NCI-H1105 (cell line): ENCODE measurements at places on chromosomes 5 and 9.

- DNase-seq, result no peak
Measured at GRCh38 chr5:142295084-142295758, 29.6 kb downstream of the SPRY4 start.

DNA sequence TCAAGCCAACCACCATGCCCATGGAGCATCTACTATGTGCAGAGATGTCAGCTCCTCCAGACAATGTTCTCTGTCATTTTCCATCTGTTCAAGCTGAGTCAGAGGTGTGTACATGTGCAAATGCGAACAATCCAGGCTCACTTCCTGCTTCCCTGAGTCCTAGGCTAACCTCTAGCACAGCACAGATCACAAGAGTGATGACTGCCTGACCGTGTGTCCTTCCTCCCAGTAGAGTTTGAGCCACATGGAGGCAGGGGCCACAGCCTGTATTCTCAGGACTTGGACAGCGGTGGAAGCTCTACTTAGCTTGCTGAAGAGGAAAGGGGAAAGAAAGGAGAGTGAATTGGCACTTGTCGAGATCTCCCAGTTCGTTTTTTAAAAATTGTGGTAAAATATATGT lies 87.2 kb downstream of the KCNIP1 start:
- no peak for DNase-seq

DNA sequence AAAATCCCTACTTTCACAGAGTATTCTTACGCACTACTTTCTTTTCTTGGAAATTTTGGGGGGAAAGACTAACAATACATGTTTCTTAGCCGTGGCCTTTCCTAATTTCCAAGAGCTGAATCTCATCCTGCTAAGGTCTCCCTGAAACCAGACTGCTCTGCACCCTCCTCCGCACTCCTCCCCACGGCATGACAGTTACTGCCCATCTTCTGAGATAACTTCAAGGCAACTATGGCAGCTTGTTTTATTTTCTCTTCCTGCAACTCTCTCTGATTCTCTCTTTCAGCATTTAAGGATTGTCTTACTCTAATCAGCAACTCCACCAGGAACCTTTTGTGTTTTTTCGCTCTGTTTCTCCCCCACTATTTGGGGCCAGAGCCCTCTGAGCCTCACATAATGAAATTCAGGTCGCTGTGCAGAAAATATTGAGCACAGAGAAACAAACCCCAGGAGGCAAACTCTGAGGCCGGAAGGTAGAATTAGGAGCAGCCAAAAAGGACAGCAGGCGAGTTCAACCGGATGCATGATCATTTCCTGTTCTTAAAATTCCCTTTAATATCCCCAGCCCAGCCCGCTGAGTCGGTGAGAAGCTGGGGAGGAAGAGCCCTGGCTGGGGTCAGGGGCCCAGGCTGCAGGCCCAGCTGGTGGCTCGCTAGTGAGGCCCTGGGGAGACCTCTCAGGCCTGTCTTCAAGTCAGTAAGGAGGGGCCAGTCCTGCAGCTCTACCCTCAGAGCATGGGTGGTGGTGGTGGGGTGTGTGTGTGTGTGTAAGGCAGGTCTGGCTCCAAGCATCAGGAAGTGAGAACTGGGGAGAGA lies 213.6 kb upstream of the S1PR3 start:
- no peak for DNase-seq

DNA sequence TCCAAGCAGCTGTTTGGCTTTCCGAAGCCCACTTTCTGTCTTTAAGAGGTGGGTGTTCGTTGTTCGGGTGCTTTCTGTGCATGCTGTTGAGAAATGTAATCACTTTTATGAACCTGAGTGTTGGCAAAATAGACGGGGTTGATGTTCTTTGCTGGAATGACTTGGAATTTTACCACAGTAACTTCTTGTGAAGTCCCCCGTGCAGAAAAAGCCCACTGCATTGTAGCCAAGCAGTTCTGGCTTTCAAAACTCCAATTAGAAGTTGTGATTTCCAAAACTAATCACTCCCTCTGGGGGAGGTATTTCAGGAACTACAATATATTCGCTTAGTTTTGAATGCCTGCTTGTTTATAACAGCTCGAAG lies 111.1 kb downstream of the PAM start:
- no peak for DNase-seq

DNA sequence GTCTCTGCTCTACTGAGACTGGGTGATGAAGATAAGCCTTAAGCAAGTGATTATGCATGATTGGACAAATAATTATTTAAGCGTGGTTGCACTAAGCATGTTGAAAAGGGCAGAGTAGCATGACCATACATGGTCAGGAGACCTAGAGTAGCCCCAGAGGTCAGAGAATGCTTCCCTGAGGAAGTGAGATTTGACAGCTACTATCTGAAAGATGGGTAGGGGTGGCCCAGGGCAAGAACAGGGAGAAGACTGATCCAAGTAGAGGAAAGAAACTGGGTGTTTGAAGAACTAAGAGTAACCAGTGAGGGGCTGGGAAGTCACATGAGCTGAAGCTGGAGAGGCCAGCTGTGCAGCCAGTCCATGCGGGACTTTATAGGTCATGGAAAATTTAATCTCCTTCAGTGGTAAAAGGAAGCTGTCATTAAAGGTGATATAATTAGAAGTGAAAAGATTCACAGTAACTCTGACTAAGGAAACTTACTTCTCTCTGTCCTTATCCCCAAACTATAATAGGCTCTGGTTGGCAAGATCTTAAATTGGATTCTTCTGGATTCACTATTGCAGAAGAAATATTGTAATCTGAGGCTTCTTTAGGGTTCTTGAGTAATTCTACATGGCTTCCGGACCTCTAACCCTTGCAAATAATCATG lies 35.2 kb downstream of the YIPF5 start:
- DNase-seq, result no peak

- DNase-seq, result no peak
Measured at GRCh38 chr5:136159457-136159856, 26.8 kb downstream of the SMAD5 start.

DNA sequence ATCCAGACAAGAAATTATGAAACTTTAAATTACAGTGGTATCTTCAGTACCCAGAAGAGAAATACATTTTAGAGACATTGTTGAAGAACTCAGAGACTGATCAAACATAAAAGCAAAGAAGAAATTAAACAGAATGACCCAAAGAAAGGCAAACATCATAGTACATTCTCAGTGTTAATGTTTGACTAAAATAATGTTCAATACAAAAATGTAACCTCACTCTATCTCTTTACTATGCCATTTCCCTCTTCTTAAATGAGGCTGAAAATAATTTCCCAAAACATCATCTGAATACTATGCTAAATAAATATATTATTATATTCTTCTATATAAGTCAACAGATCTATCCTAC lies 22.8 kb downstream of the TMEM161B start:
- DNase-seq, result no peak

DNA sequence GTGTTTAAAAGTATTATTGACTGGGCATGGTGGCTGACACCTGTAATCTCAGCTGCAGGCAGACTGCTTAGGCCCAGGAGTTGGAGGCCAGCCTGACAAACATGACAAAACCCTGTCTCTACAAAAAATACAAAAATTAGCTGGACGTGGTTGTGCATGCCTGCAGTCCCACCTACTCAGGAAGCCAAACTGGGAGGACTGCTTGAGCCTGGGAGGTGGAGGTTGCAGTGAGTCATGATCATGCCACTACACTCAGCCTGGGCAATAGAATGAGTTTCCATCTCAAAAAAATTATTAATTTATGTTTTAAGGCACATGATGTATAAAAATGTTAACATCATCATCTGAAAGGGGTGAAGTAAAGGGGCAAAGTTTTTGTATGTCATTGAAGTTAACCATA lies 49.7 kb upstream of the FNIP1 start:
- DNase-seq, result no peak

- DNase-seq, result no peak
Measured at GRCh38 chr5:159362220-159362619, 31.9 kb upstream of the IL12B start.

DNA sequence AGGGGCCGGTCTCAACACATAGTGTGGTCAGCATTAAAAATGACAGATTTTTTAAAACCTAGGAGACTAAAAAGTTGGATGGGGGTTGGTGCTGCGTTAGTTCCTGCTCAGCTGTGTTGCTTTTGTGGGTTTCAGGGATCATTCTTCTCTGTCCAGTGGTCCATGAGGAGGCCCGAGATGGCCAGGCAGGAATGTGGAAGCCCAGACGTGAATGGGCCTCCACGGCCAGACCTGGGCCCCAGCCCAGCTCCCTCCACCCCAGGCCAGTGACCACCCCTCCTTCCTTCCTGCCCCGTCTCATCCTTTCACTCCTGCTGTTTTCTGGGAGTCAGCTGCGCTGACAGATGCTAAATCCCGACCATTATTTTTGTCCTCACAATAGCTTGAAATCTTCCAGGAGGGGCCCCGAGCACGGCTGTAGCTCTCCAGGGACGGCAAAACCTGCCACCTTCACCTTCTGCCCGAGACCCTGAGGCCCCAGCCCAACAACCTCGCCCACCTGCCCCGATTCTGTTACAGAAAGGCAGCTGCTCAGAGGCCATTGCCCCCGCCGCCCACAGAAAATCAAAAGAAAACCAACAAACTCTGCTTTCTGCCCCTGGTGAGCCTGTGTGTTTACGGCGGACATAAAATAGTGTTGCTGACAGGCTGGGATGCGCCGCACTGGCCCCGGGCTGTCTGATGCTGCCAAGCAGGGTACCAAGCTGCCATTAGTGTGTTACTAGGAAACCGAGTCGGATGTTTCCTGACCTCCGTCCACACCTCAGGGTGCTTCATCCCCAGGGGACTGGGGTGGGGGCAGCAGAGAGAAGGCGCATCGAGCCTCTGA lies 83.7 kb upstream of the SARDH start:
- DNase-seq, result no peak

DNA sequence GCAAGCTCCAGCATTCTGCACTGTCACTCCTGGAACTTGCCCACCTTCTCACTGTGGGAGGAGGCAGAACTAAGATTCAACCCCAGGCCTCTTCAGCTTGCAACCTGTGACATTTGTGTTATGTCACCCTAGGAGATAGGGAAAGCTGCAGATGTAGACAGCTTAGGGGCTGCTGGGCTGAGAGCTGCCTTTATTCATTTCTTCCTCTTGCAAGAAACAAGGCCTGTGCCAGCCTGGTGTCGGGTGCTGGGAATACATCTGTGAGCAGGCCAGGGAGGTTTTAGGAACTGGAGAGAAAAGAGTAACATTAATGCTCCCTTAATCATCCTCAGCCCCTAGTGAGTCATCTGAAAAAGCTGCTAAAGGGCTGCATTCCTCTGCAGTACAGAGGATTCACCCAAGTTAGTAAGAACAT lies 101.8 kb downstream of the FGF18 start:
- DNase-seq, result no peak

DNA sequence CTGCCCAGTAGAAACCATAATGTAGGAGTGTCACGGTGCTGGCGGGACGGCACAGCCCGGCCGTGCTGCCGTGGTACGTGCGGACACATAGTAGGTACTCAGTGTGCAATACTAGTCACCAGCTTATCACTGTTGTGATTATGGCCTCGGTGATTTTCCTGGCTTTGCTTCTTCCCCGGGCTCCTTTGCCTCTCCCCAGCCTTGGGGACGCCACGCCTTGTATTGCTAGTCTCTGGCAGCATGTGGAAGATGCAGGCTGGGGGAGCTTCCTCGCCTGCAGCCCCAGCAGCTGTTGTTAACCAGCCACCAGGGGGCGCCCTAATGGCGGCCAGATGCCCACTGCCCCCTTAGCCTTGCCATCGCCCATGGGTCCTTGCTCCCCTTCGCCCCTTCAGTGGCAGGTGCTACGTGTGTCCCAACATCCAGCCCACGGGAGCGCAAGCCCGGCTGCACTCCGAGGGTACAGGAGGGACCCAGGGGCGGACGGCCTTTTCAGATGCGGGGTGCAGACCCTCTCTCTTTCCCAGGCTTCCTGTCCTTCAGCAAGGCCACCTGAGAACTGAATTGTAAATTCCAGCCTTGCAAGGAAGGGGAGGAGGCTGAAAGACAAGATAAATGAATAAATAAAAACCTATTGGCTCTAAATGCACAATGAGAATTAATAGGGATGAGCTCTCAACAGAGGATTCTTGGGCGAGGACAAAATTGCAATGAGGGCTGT lies 8.0 kb downstream of the NTNG2 start:
- no peak for DNase-seq

DNA sequence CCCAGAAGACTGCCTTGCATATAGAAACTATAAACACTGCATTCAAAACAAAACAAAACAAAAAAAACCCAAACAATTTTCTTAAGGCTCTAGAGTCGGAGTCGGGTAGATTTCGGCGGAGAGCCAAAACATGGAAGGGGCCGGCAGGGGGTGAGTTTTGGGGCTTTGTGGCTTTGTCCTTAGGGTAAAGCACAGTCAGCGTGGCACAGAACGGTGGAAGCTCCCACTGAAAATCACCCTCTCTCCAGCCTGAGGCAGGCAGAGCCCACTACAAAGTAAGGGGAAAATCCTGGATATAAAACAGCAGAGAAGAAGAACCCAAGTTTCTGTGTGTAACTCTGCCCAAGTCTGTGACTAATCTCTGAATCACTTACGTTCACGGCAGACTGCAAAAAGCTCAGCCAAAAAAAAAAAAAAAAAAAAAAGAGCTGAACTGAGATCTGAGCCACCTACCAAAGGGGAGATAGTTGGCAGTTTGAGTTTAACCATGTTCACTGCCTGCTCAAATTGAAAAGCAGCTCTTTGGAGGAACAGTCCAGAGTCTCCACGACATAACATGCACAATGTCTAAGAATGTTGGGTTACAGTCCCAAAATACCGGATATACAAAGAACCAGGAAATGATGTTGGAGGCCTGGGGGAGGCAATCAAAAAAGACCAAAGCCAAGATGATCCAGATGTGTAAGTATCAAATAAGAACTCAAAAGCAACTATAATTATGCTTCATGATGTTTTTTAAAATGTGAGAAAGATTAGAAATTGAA lies 26.6 kb upstream of the OR2K2 start:
- no peak for DNase-seq

- no peak for DNase-seq
Measured at GRCh38 chr5:150116667-150117400, 30.5 kb upstream of the CSF1R start.

GRCh38 chr9:10903969-10904368 lies 291.2 kb upstream of the PTPRD start:
- DNase-seq, result no peak

DNA sequence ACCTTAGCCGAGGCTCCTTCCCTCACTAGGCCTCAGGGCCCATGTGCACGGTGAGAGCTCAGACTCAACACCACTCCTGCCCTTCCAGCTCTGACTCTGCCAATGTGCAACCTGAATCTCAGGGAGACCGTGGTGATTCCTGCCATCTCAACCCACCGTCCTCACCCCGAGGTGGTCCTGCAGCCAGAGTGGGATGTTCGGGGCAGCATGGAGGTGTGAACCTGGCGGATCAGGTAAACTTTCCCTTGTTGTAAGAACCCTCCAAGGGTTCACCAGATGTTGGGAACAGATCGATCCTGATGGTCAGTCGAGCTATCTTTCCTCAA lies 538 bp upstream of the AKNA start:
- DNase-seq, result no peak
